ENCODE measurements at places on chromosomes 5 and 9.

DNA sequence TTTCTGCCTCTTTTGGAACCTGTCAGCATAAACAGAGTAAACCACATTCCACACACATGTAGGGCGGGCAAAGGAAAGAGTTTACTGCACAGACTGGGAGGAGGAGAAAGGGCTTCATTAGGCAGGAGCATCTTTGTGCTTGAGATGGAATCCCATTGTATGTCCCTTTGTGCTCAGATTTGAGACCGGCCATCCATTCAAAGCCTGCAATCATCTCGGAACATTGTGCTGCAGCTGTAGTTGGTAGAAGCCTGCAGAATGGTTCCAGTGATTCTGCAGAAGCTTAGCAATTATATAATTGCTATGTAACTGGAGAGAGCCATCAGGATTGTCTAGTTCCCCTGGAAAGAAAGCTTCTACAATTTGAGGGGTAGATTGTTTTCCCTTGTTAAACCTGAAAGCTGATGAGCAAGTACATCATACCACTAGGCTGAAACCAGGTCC, 16.5 kb downstream of the ZNF462 start:
- peaks cover 55% of the 10 kb centered on the region for H3K4me1 ChIP-seq
- peak overlapping the region; percentile 36 for H3K27ac ChIP-seq
- no peak overlapping the region for H3K4me3 ChIP-seq

DNA sequence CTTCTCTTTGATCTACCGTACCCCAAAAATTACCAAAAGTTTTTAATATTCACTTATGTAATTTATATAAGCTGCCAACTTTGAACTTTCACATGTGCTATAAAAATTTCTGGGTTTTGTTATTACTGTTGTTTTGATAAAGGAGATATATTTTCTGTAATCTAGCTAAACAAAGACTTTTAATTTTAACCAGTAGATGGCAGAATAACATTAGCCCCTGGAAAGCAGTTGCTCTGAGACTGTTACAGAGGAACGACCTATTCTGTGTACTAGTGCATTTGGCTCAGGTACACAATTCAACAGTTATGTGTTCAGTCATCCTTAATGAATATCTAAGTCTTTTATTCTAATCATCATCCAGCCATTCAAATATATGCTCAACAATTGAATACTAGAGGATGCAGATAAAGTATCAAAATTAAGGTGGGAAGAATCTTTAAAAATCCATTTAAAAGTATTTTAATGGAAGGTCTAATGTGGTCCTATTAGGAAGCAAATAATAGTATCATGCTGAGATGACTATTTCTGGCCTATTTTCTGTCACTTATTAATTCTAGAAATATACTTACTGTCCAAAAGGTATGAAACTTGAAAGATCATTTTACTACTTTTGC, 8.6 kb downstream of the KLHL9 start:
- peaks cover 16% of the 10 kb centered on the region for H3K36me3 ChIP-seq
- H3K27ac ChIP-seq: no peak overlapping the region
- peak; percentile 9 for DNase-seq
- no peak overlapping the region for H3K4me3 ChIP-seq
- peaks cover 24% of the 10 kb centered on the region for H3K4me1 ChIP-seq

DNA sequence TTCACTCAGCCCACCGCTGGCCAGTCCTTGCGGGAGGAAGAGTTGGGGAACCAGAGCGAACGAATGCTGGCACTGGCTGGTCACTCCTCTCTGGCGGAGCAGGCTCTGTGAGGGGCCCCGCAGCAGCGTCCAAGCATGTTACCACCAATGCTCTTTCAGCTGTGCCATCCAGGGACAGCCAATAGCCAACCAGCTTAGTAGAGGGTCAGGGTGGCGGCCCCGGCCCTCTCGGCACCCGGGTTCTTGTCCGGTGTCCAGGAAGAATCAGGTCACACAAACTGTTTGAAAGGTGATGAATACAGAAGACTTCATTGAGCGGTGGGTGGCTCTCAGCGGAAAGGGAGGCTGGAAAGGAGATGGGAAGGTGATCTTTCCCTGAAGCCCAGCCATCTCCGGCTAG, 135.3 kb downstream of the EGFLAM start:
- no peaks in the 10 kb centered on the region for H3K4me1 ChIP-seq
- peaks cover 29% of the 10 kb centered on the region for H3K36me3 ChIP-seq
- H3K27ac ChIP-seq: no peak overlapping the region
- no peak for DNase-seq
- no peak overlapping the region for H3K4me3 ChIP-seq

- peaks cover 18% of the 10 kb centered on the region for H3K27me3 ChIP-seq
- DNase-seq: no peak
- peaks cover 6% of the 10 kb centered on the region for H3K4me1 ChIP-seq
- H3K27ac ChIP-seq: no peak overlapping the region
- no peaks in the 10 kb centered on the region for H3K36me3 ChIP-seq
Observed at GRCh38 chr5:40628407-40628806, 51.3 kb upstream of the PTGER4 start.

DNA sequence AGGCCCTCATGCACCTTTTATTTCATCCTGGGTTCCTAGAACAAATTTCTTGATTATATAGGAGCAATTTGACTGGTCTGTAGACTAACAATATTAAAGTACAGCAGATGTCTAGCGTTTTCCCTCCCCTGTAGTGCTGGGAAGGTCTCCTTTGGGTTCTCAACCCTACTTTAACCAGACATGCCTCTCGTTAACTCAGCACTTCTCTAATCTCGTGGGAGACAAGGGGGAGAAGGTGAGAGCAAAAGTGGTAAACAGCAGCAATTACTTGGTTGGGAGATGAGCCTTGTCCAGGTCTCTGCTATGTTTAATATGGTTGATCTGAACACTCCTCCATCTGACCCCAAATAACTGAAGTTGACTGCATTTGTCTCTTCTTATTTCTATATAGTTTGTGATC, 22.0 kb downstream of the CETN3 start:
- no peak overlapping the region for H3K4me3 ChIP-seq
- H3K27me3 ChIP-seq: no peaks in the 10 kb centered on the region
- no peak overlapping the region for H3K27ac ChIP-seq
- H3K36me3 ChIP-seq: peaks cover 12% of the 10 kb centered on the region
- no peak for DNase-seq

GRCh38 chr9:98132806-98133631, 14.0 kb upstream of the TRIM14 start:
- H3K27ac ChIP-seq: no peak overlapping the region
- no peak overlapping the region for H3K4me3 ChIP-seq
- peaks cover 5% of the 10 kb centered on the region for H3K4me1 ChIP-seq

- no peak overlapping the region for H3K27ac ChIP-seq
Observed at GRCh38 chr9:69120380-69121154, 53.5 kb upstream of the TJP2 start.

GRCh38 chr5:160020964-160021363, 12.0 kb downstream of the TTC1 start:
- no peak for DNase-seq
- no peaks in the 10 kb centered on the region for H3K27me3 ChIP-seq
- H3K4me3 ChIP-seq: no peak overlapping the region
- H3K4me1 ChIP-seq: peaks cover 5% of the 10 kb centered on the region
- H3K27ac ChIP-seq: no peak overlapping the region

- DNase-seq: peak; percentile 42
- no peaks in the 10 kb centered on the region for H3K36me3 ChIP-seq
- H3K27ac ChIP-seq: no peak overlapping the region
- no peaks in the 10 kb centered on the region for H3K4me1 ChIP-seq
Observed at GRCh38 chr5:13957032-13957645, 12.7 kb upstream of the DNAH5 start.

GRCh38 chr5:175554296-175554695, 75.9 kb downstream of the SFXN1 start:
- H3K36me3 ChIP-seq: peaks cover 11% of the 10 kb centered on the region
- no peak overlapping the region for H3K27ac ChIP-seq
- peaks cover 26% of the 10 kb centered on the region for H3K4me1 ChIP-seq

DNA sequence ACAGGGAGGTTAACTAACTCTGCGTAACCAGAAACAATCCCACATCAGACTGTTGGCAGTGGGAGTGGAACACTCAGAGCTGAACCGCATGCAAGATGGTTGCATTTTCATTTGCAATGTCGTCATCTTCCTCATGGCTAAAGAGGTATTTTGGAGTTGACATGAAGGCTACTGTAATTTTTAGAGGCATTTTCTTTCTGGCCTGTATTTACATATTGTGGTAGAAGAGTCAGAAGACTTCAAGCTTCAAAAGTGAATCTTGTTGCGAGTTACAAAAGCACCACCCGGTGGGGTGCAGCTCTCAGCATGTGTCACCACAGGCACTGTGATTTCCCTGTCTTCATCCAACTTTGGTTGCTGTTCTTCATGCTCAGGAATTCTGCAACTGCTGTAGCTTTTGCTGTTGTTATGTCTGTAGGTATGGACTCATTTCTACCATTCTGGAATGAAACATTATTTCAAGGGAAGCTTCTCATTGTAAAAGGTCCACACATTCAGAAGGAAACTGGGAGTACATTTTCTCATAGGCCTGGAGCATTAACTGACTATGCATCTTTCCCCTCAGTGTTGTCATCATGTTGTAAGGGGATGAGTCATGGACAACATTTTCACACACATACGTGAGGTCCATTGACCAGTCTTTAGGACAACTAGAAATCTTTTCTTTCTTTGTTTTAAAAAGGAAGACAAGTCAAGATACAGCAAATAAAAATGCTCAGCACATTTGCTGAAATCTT, 35.4 kb upstream of the GDNF start:
- H3K27ac ChIP-seq: no peak overlapping the region
- DNase-seq: no peak
- H3K4me1 ChIP-seq: peaks cover 5% of the 10 kb centered on the region
- peaks cover 38% of the 10 kb centered on the region for H3K36me3 ChIP-seq
- no peaks in the 10 kb centered on the region for H3K27me3 ChIP-seq
- H3K4me3 ChIP-seq: no peak overlapping the region

DNA sequence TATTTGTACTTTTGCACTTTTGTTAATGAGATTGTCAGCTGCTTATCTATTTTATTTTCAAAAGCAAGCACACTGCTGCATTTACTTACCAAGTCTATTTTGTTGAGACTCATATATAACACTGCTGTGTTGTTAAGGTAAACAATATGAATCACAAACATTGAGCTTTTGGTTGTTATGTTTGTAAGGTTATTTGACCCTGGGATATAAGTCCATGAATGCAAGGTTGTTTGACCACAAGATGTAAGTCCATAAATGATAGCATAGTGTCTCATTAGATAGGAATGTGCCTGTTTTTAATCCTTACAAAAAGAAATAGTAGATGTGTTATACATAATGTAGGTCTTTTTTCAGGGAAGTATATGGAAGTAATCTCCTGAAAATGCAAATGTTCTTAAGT, 845.9 kb downstream of the CDH9 start:
- no peaks in the 10 kb centered on the region for H3K27me3 ChIP-seq
- no peak for DNase-seq
- no peak overlapping the region for H3K4me3 ChIP-seq
- H3K4me1 ChIP-seq: peaks cover 12% of the 10 kb centered on the region
- H3K27ac ChIP-seq: no peak overlapping the region

DNA sequence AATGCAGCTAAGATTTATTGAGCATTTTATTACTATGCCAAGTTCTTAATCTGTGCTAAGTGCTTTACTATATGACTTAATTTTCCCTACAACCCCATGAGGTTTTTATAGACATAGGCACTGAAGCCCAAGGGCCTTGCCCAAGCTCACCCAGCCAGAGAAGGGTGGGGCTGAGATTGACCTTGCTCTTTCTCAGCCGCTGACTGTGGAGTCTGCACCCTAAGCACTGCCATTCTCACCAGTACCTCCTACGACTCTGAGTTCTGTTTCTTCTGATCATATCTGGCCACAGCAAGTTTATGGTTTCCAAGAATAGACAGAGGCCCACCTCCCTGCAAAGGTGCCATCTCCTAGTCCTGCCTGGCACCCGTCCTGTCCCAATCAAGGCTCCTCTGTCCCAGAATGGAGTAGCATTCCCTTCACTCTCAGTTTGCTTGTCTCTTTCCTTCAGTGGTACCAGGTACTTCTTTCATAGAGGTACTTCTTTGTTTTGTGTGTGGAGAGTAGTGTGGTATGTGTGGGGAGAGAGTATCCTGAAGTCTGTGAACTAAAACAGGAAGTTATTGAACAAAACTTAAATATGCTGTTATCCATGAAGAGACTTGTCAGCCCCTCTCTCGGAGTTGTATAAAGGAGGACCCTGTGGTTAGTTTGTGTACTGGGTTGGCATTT, 42.6 kb downstream of the CSF1R start:
- peak overlapping the region; percentile 1 for H3K27ac ChIP-seq
- no peak overlapping the region for H3K4me3 ChIP-seq
- H3K36me3 ChIP-seq: peaks cover 59% of the 10 kb centered on the region

- DNase-seq: no peak
- peaks cover 10% of the 10 kb centered on the region for H3K4me1 ChIP-seq
- H3K27ac ChIP-seq: no peak overlapping the region
- peaks cover 19% of the 10 kb centered on the region for H3K36me3 ChIP-seq
- H3K27me3 ChIP-seq: no peaks in the 10 kb centered on the region
- H3K4me3 ChIP-seq: no peak overlapping the region
Observed at GRCh38 chr5:67249590-67249895, 52.9 kb upstream of the CD180 start.

DNA sequence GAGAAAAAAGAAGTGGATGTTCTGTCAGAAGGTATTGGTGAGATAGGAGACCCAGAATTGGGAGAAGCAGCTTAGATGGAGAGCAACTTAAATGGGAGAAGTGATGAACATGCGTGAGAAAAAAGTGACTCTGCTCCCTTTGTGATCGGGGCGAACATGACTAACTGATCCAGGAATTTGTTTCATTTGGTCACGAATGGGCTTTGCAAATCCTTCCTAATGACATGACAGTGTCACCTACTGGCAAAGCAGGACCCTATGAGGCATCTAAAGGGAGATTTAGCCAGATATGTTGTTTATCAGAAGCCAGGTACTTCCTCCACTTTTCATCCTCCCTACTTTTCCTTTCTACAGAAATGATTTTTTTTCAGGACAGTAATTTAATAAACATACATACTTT, 787.4 kb upstream of the RGMB start:
- no peaks in the 10 kb centered on the region for H3K36me3 ChIP-seq
- no peak for DNase-seq
- H3K4me3 ChIP-seq: no peak overlapping the region
- H3K4me1 ChIP-seq: no peaks in the 10 kb centered on the region

GRCh38 chr9:75431375-75431774, 343.1 kb downstream of the OSTF1 start:
- DNase-seq: no peak
- H3K27ac ChIP-seq: peak overlapping the region; percentile 96
- peak overlapping the region; percentile 22 for H3K4me3 ChIP-seq
- H3K27me3 ChIP-seq: peaks cover 4% of the 10 kb centered on the region

DNA sequence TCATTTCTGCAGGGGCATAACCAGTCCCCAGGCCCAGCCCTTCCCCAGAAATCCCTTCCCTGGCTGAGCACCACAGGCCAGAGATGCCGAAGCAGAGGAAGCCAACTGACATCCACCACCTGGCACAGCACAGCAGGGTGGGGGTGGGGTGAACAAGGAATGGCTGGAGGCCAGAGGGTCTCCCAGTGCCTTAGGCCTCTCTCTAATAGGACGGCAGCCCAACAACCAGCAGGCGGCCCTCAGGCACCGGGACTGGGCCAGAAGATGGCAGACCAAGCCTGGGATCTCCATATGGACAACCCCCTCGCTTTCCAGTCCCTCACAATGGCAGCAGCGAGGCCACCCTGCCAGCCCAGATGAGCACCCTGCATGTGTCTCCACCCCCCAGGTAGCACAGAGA, 13.2 kb downstream of the PDLIM4 start:
- H3K27ac ChIP-seq: peak overlapping the region; percentile 45
- H3K4me3 ChIP-seq: no peak overlapping the region
- DNase-seq: no peak
- peaks cover 73% of the 10 kb centered on the region for H3K4me1 ChIP-seq

- H3K4me3 ChIP-seq: peak overlapping the region; percentile 41
- H3K36me3 ChIP-seq: peaks cover 13% of the 10 kb centered on the region
- H3K4me1 ChIP-seq: peaks cover 61% of the 10 kb centered on the region
- peaks cover 4% of the 10 kb centered on the region for H3K27me3 ChIP-seq
Observed at GRCh38 chr9:128245421-128246151, 30.2 kb downstream of the GOLGA2 start.

Data from nephron progenitor cell (in vitro differentiated cells).